ENCODE measurements at places on chromosomes 5 and 9.
A peak's percentile ranks its signal among the peaks of the same experiment; 100 is the strongest.

DNA sequence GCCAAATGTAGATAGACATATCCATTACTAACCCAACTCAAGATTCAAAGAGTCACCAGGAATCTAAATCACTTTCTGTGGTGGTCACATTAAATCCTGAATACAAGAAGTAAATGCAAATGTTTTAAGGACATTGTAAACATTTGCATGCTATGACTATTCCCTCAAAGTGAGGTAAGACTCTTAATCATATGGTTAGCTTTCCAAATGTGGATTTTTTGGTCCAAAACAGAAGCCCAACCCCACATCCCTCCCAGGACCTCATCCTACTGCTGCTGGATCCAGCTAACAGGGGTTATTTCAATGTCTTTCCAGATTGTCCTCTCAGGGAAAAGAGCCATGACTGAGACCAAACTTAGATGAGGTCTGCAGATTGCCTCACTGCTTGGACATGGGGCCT, 228.1 kb upstream of the PANK3 start:
- no peak for DNase-seq

- no peak for DNase-seq
Observed at GRCh38 chr9:125233678-125234077, 7.5 kb downstream of the HSPA5 start.

DNA sequence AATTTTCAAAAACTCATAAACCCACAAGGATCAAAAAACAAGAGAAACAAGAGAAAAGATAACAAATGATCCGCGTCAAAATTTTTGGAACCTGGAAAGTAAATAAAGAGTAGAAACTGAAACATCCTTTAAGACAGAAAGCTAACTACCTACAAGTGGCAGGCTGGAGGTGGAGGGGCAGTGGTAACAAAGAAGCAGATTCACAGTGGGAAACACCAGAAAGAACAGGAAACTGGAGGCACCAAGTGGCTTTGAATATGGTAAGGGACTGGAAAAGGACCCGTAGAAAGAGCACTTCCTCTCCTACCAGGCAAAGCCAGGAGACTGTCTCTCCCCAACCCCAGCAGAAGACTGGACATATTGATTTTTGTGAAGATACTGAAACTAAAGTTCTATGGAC, 100.6 kb upstream of the TARS1 start:
- DNase-seq: no peak

DNA sequence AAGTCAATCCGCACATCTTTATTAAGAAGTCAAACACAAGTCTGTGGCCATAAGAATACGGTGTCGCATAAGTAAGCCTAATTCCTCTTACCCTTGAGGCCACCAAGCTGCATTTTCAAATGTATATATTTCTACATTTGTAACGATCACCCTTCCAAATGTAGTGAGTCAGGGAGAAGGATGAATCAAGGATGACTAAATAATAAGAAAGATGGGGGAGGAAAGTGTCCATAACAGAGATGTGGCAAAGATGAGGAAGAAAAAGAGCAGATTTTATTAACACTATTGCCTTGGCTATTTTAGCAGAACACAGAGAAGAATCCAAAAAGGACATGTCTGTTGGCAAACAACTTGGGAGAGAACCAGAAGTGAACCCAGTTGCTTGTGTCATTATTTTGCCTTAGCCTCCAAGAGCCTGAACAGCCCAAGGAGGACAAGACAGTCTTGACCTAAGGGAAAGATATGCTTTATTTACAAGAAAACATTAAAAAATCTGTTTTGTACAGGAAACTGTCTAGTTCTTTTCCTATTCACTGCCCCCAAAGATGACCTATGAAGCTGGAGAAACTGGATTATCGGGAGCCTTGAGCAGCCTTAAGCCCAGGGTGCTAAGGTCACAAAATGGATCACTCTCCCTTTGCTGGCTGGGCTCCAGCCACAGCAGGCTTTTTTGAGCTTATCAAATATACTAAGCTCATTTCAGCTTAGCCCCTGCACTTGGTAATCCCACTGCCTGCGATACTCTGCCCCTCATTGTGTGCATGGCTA, 101.5 kb downstream of the PLCXD3 start:
- peak; percentile 86 for DNase-seq

GRCh38 chr5:112794410-112794809, 56.7 kb downstream of the APC start:
- DNase-seq: no peak

DNA sequence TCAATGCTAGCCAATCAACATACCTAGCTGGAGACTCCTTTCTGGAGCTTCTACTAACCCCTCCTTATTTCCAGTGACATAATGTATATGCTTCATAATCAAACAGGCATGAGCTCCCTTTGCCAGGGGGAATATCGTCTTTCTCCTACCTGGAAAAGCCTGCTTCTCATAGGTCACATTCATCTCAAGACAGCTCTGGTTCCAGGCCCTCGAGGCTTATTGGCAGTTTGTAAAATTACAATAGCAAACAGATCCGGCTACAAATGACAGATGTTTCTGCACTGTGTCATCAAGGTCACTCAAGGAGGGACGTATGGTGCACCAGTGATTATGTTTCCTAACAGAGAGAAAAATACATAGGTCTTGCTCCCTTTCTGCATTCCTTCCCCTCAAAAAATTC, 140.0 kb downstream of the SAXO1 start:
- peak; percentile 22 for DNase-seq
